Tongue (tissue), 3 donors: ENCODE measurements at places on chromosomes 11 and 22.
A peak's percentile ranks its signal among the peaks of the same experiment; 100 is the strongest.

- DNase-seq: no peak
Observed at GRCh38 chr22:33544707-33545106, 375.6 kb downstream of the LARGE1 start.

- DNase-seq: no peak
Observed at GRCh38 chr22:23786261-23786710, 480 bp upstream of the SMARCB1 start.

DNA sequence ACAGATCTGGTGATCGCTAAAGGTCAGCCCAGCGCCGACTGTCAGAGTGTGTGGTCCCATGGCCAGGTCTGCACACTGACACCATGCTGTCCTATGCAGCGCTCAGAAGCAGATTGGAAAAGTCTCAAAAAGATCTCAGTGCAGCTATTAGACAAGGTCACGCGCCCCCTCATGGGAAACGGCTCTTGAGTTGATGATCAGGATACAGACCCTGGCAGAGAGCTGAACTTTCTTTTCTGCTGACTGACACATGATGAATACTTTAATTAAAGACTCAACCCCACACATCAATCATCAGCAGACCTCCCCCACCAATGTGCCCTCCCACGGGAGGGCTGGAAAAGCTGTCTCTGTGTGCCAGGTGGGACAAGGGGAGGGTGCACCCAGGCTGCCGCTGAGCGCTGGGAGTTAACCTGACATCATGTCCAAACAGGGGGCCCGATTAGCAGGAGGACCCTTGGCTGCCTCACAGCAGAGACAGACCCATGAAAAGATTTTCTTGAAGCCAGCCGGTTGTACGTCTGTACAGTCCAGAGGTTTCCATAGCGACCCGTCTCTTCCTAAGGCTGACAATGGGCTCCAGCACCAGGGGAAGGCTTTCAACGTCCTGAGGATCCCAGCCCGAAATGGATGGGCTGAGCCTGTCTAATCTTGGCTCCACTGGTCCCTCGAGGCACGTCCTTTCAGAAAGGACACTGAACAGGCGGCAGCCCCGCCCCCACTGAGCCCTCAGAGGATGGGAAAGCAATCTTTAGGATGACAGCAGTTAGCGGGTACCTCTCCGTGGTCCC is 26.9 kb downstream of the RASD2 start:
- DNase-seq: no peak

DNA sequence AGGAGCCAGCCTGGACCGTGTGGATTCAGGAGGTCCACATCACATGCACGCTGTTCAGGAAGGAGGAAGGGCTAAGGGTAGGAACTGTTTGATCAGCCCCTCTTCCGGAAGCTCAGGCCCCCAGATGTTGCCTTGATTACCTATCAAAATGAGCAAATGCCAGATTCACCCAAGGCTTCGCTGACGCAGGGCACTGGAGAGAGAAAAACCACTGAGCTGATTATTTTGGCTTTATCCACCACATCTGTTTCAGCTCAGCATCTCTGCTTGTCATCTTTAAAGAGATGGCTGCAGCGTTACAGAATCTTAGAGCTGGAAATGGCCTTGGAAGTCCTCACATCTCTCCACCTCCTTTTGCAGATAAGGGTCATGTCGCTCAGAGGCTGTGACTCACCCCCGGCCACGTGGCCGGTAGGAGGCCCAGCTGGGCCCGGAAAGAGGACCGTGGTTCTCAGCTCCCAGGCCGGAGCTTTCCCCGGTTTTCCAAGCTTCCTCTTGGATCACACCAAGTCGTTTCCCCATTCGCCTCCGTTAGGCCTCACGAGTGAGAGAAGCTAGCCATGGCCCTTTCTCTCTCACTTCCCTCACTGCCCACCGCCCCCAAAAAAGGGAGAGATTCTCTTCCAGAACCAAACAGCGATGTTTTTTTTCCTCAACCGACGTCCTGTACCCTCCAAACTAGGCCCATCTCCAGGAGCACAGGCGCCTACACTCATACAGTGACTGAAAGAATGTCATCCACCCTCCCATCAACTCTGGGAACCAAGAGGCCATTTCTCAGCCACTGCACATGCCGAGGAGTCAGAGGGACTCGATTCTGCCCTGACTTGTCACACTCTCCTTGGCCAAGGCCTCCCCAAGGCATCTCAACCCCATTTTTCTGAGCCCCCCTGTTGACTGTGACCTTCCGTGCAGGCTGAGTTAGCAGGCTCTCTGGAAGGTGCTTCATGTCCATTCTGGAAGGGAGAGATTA is 37.6 kb downstream of the LIF start:
- peak; percentile 75 for DNase-seq

- no peak for DNase-seq
Observed at GRCh38 chr11:30365793-30366517, 43.1 kb downstream of the ARL14EP start.

DNA sequence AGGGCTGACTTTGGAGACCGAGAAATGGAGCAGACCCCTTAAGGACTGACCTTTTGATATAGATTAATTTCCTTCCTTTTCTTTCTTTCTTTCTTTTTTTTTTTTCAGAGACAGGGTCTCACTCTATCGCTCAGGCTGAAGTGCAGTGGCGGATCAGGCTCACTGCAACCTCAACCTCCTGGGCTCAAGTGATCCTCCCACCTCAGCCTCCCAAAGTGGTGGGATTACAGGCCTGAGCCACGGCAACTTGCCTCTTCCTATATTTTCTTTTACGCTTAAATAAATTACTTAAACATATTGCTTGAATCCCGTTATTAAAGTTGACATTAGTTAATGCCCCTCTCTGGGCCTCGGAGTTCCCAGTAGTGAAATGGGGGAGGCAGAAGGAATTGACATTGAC is 350 bp upstream of the KCTD14 start:
- no peak for DNase-seq

DNA sequence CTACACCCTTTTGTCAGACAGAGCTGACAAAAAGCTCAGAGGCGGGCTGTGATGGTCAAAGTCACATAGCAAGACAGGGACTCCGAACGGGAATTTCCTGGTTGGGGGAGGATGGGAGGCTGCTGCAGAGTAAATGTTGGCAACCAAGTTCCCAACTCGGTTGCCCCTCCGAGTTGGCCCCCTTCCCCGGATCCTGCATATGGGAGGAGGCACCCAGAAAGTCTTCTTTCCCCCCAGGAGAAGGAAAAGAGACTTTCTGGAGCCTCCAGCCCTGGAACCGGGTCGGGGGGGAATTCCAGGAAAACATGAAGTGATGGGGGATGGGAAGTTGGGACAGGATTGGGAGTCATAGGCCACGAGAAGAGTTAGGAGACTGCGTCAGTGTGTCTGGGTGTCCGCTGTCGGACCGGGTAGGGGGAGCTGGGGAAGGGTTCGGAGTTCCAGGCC is 614 bp downstream of the SELENOM start:
- no peak for DNase-seq

- DNase-seq: no peak
Observed at GRCh38 chr11:40877256-40877655, 582.2 kb downstream of the LRRC4C start.

DNA sequence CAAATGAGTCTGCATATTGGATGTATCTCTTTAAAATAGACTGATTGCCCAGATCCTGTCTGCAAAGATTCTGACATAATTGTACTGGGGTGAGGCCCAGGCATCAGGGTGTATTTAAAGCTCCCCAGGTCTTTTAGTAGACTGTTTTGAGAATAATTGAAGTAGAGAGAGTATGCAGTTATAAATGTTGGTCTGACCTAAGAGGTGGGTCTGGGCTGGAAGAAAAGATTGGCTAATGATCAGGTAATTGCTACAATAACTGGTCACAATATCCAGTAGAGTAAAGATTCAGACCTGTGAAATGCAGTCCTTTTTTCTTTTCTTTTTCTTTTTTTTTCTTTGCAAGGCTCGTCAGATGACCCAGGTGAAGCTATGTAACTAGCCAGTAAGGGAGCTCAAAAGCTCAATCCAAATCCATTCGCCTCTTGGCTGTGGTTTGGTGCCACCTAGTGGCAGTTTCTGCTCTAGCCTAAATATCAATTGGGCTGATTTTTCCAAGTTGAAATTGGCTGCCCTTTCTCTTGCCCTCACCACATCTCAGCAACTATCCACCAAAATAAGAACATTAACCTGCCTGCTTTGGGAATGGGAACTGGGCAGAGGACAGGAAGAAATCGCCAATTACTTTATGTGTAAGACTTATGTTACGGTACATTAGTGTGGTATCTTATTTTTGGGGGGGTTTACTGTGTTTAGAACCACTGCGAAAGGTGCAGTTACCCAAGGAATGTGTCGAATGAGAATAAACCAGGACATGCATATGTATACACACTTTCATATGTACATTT is 45.9 kb downstream of the ZNF143 start:
- peak; percentile 93 for DNase-seq

GRCh38 chr22:43707648-43708047 is 104.5 kb downstream of the EFCAB6 start:
- DNase-seq: no peak

- peak; percentile 28 for DNase-seq
Observed at GRCh38 chr22:50058906-50059880, 1.1 kb upstream of the TTLL8 start.

GRCh38 chr11:115761348-115761747 is 257.1 kb upstream of the CADM1 start:
- no peak for DNase-seq

- DNase-seq: no peak
Observed at GRCh38 chr11:123166071-123166559, 28.9 kb downstream of the CLMP start.

GRCh38 chr11:120720760-120721159 is 209.2 kb downstream of the GRIK4 start:
- no peak for DNase-seq

- DNase-seq: no peak
Observed at GRCh38 chr11:10004526-10005113, 289.4 kb downstream of the SBF2 start.

GRCh38 chr11:70141486-70142220 is 61.4 kb upstream of the FADD start:
- peak; percentile 76 for DNase-seq

- no peak for DNase-seq
Observed at GRCh38 chr11:68724293-68724692, 27.0 kb downstream of the TESMIN start.

DNA sequence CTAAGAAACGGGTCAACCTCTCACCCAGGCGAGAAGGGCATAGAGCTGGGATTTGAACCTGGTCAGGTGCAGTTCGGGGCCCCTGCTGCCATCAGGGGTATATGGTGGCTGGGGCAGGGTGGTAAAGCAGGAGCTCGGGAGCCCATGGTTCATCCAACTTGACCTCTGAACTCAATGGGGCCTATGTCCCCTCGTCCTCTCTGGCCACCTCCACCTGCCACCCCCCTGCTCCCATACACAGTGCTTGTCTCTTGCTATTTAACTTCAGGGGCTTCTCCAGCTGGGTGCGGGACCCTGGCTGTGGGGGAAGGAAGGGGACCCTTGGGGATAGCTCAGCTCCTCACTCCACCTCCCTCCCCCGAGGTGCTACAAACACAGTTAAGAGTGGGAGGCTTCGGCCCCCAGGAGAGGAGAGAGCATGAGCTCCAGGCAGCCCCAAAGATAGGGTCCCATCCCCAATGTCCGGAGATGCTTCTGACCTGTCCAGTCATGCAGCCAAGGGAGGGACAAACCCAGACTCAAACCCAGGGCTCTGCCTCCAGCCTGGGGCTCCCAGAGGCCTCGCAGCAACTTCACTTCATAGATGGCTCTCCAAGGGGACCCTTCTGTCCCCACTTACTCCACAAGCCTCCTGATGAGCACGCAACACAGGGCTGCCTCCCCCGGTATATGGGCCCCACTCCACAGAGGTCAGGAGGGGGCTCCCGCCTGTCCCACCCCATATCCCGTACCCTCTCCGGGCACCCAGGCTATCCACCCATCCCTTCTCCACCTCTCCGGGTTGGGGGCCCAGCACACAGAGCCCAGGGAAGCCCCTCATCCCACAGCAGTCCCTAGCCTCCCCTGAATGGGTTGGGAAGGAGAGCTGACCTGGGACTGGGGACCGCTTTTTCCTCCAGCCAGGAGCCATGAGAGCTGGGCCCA is 712 bp downstream of the IL2RB start:
- no peak for DNase-seq

DNA sequence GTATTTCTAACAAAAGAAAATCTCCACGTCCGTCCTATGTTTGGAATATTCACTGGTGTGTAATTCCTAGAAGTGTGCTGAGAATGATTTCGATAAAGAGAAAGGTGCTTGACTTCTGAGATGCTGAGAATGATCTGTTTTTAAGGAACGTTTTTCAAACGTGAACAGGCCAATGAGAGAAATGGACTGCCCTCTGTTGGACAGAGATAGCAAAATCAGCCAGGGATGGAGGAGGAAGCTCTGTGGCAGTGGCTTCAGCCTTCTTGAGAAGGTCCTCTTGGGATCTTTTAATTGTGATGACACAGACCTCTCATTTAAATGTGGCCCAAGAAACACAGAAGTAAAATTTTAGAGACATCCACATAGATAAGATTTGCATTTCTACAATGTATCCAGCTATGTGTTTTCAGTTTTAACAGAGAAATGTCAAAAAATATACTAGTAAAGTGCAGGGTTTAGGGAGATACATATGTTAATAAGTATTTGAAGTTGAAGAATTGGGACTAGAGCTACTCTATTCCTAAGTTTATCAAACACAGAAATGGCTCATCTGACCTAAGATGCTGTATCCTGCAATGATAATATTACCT is 84.0 kb upstream of the RCN1 start:
- DNase-seq: peak; percentile 51

GRCh38 chr11:116420770-116421528 is 351.8 kb downstream of the BUD13 start:
- no peak for DNase-seq

DNA sequence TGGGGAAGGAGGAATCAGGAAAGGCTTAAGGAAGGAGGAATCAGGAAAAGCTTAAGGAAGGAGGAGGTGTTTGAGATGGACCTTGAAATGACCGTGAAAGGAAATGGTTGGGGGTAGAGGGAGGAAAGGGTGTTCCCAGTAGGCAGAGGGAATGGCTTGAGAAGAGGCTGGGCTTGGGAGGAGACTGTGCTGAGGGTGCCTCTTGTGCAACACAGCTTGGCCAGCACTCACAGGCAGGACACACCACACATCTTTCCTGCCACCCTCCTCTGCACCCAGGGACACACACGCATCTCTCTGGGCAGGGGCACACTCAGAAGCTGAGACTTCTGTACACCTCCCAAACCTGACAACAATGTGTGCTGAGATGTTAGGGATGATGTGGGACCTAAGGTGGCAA is 151.4 kb downstream of the FBXO7 start:
- DNase-seq: no peak
